ENCODE measurements at places on chromosomes 2 and 18.

GRCh38 chr2:235762832-235763598 lies 269.2 kb downstream of the AGAP1 start:
- no peak for DNase-seq

GRCh38 chr2:223772363-223772762 lies 65.0 kb downstream of the AP1S3 start:
- DNase-seq = no peak

DNA sequence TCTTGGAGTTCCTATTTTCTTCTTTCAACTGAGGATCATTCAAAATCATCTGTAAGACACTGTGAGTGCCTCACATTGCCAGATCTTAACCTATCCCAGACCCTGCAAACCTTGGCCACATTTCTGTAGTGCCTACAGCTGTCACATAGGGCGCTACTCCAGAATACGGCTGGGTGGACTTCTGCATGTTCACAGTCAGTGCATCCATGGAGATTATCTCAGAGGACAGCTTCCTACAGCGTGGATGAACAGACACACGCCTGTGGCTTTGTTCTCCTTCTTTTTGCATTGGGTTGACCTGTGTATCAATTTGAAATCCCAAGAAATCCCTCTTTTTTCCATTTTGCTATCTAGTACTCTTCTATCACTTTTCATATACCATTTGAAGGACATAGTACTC lies 1.9 kb upstream of the KLHL29 start:
- DNase-seq = no peak

- DNase-seq = no peak
Measured at GRCh38 chr2:222982010-222982908, 69.7 kb upstream of the KCNE4 start.

GRCh38 chr2:223856584-223856983 lies 19.2 kb upstream of the AP1S3 start:
- no peak for DNase-seq

GRCh38 chr2:9107168-9108025 lies 99.2 kb upstream of the ASAP2 start:
- no peak for DNase-seq

GRCh38 chr18:5467671-5468070 lies 76.1 kb downstream of the EPB41L3 start:
- no peak for DNase-seq

GRCh38 chr2:121881950-121882349 lies 126.5 kb downstream of the TSN start:
- no peak for DNase-seq

DNA sequence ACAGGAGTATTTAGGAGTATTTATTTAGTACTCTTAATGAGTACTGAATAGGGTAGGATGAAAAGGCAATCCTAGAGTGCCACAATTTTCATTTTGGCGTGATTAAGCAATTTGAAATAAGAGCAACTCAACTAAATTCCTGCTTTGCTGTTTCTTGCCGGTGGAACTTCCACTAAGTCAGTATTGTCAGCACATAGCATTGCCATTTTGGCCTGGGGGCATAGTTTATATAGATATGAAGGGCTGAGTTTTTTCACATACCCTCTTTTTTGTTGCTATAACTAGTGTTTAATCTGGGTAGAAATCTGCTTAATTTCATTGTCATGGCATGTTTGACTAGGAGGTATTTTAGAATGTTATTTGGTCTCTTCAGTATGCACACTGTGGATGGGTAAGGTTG lies 1.9 kb downstream of the GTF2A1L start:
- no peak for DNase-seq

GRCh38 chr18:13447621-13448334 lies 229.2 kb downstream of the LDLRAD4 start:
- DNase-seq = peak; percentile 43

- no peak for DNase-seq
Measured at GRCh38 chr2:41909584-41909983, 138.2 kb upstream of the PKDCC start.

DNA sequence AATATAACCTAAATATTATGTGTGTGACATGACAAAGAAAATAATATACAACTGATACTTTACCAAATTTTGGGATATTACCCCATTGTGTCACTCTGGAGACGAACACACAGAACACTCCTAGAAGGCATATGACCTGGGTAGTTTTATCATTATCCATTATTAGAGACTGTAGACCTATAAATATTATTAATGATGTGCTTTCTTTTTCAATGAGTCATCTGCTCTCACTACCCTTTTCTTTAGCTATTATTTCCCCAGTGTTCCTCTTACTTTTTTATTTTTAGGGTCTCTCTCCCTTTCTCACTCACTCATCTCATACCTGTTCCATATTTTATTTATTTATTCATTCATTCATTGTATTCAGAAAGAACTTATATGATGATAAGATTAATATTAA lies 143.3 kb upstream of the ITGA4 start:
- DNase-seq = no peak

- no peak for DNase-seq
Measured at GRCh38 chr18:67726882-67727281, 210.4 kb upstream of the DSEL start.

GRCh38 chr18:13289481-13290205 lies 71.1 kb downstream of the LDLRAD4 start:
- no peak for DNase-seq

- DNase-seq = peak; percentile 4
Measured at GRCh38 chr2:150282771-150283371, 204.6 kb downstream of the RND3 start.

DNA sequence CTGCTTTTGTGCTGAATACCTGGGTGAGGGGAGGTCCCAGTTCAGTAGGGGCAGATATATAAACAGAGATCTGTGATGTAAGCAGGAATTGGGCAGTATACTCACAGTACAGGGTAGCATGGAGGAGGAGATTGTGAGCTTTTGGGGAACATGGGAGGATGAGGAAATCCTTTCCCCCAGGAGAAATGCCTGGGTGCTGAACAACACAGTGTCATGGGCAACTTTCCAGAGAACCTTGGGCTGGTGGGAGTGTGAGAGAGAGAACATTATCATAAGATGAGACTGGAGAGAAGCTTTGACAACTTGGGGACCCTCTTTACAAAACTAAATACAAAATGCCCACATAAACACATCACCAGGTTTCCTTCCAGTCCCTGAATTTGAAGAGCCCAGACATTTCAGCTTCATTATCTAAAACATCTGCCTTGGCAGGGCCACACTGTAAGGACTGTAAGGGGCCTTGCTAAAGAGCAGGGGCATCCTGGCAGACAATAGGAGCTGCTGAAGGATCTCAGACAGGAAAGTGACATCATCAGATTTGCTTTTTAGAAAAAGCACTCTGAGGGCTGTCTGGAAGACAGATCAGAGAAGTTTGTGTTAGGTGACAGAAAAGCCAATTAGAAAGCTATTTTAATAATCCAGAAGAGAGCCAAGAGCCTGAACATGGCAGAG lies 303.1 kb upstream of the FBXO11 start:
- DNase-seq = no peak

- DNase-seq = no peak
Measured at GRCh38 chr2:189049709-189050164, 75.6 kb downstream of the COL3A1 start.

- DNase-seq = no peak
Measured at GRCh38 chr2:99555404-99555803, 65.6 kb upstream of the REV1 start.

- DNase-seq = no peak
Measured at GRCh38 chr2:20018601-20019152, 6.2 kb upstream of the MATN3 start.

- no peak for DNase-seq
Measured at GRCh38 chr2:169363560-169364150, 1.3 kb upstream of the LRP2 start.

GRCh38 chr2:236662231-236663185 lies 92.9 kb downstream of the ACKR3 start:
- DNase-seq = no peak

GRCh38 chr2:44777537-44777936 lies 164.0 kb upstream of the SIX3 start:
- DNase-seq = no peak

DNA sequence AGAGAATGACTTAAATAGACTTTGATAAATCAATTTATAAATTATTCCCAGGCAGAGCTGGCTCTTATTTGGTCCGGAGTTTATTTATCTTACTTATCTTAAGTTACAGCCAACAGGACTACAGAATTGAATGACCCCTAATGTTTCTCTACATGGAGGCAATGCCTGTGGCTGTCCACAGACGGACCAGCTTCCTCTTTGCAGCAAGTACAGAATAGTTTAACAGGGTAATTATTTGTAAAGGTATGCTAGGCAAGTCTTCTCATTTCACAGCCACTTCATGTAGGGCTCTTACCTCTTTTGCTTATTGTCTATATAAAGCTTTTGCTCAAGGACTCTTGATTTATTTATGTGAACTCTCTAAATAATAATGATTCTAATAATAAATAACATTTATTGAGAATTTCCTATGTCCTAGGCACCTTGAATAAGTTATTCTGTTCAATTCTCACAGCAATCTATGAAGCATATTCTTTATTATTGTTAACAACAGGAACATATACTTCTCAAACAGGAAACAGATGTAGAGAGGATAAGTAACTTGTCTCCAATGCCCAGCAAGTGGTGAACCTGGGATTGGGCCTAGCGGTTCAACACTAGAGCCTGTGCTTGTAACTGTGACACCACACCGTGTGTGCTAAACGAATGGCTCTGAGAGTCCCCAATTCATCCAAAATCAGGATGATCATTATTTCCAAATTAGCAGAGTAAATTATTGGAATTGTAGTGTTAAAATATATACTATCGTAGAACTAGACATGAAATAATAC lies 58.8 kb upstream of the NXPH2 start:
- DNase-seq = no peak

- DNase-seq = peak; percentile 46
Measured at GRCh38 chr18:51621113-51621863, 423.8 kb upstream of the MEX3C start.

GRCh38 chr2:41736105-41736567 lies 311.7 kb upstream of the PKDCC start:
- no peak for DNase-seq

- no peak for DNase-seq
Measured at GRCh38 chr2:43174368-43174916, 52.0 kb downstream of the ZFP36L2 start.

- DNase-seq = no peak
Measured at GRCh38 chr2:170744248-170745002, 25.8 kb upstream of the ERICH2 start.

DNA sequence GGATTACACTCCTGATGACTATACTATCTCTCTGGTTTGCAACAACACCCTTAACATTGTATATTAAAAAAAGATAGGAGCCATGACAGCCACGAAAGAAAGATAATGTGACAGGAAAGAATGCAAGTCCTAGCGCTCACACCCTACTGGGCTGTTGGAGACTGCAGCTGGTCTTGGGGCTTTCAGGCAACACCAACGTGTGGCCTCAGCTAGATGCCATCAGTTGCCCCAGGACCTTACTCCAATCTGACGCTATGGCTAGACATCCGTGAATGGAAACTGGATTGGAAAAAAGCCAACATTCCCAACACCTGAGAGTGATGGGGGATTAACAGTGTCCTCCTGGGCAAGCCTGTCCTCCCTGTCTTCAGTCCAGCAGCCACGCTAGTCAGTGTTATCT lies 357.4 kb upstream of the GULP1 start:
- no peak for DNase-seq

- DNase-seq = no peak
Measured at GRCh38 chr2:213723041-213723560, 438.8 kb downstream of the SPAG16 start.

- no peak for DNase-seq
Measured at GRCh38 chr2:227687189-227687588, 20.6 kb downstream of the SCYGR5 start.

DNA sequence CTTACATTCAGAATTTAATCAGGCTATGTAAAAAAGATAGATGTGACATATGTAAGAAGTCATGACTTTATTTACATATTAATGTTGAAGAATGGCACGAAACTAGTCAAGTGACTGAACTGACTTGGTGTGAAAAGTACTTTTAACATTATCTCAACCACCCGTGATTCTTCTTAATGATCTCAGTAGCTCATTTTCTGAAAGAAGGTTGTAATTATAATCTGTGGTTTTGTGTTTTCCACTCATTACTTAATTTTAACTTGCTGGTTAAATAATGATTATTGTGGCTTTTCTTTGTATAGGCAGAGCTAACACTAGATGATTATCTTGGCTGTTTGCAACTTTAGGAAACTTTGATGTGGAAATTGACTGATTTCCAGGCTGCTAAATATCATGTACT lies 18.5 kb downstream of the KCNJ13 start:
- DNase-seq = no peak

- no peak for DNase-seq
Measured at GRCh38 chr2:105636109-105636740, 108.5 kb upstream of the NCK2 start.

GRCh38 chr2:54226260-54226659 lies 29.8 kb downstream of the TSPYL6 start:
- DNase-seq = no peak

DNA sequence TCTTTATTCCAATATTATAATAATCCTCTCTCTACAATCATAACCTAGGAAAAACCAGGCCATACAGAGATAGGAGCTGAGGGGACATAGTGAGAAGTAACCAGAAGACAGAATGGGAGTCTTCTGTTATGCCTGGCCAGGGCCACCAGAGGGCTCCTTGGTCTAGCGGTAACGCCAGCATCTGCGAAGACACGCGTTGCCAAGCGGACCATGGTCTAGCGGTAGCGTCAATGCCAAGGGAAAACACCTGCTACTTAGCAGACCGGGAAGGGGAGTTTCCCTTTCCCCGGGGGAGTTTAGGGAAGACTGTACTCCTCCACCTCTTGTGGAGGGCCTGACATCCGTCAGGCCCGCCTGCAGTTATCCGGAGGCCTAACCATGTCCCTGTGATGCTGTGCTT lies 36.6 kb downstream of the ARL6IP6 start:
- DNase-seq = no peak

DNA sequence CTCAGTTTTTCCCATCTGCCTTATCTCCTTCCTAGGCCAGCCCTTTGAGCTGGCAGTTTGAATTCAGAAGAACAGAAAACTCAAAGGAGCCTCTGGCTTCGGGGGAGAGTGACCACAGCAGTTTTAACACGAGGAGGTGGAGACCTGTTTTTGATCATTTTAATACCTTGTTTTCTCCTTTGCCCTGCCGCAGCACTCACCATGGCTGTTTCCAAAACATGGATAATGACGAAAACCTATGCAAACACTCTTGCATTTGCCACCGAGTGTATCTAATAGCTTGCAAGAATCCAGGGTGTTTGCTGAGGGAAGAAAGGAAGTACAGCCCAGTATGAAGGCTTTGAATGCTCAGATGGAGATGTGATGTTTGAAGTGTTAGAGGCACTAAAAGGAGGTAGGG lies 167.1 kb downstream of the PRKCE start:
- no peak for DNase-seq

Measured in left renal cortex interstitium (tissue), 4 donors.